ENCODE measurements at places on chromosomes 16 and 17.

DNA sequence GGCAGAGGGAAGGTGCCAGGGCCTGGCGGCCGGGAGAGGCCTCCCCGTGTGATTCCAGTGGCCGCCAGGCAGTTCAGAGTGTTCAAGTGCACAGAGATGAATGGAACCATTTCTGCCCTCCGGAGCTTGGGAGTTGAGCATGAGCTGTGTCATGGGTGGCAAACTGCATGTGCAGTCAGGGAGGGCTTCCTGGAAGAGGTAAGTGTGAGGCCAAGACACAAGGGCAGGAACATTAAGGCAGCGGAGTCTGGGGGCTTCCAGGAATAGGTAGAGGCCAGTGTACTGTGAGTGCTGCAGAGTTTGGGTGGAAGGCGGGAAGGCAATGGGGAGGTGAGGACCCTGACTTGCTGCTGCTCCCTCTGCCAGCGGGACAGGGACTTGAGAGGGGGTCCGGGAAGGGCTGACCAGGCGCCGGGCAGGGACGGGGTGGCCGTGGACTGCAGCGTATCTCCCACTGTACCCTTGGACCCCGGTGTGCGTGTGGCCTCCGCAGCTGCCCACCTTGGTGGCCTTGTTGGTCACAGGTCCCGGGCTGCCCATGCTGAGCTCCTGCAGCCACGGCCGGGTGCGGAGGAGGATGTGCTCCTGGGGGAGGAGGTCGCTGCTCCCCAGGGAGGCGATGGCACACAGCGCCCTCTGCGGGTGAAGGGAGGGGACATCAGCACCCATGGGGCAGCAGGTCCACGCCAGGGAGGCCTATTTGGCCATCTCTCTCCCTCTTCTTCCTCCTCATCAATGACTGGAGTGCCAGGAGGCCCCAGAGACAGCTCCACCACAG lies 7.5 kb upstream of the CEP131 start:
- DNase-seq: no peak

DNA sequence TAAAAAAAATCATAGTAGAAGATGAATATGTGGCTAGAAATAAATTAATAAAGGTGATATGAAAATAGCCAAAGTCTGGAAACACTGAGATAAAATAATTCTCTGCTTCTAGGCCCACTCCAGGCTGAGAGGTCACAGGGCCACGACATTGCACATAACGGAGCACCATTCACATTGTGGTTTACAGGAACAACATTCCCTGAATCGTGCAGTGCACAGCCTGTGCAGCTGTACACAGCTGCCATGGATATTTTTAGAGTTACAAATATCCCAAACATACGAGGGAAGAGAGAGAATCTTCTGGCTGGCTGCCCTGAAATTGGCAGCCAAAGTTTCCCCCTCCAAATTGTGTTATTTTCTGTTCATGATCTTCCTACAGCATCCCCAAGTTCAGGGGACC lies 68.8 kb downstream of the GSG1L start:
- DNase-seq: no peak

GRCh38 chr16:60214311-60214710 lies 1480.2 kb upstream of the GOT2 start:
- DNase-seq: no peak

DNA sequence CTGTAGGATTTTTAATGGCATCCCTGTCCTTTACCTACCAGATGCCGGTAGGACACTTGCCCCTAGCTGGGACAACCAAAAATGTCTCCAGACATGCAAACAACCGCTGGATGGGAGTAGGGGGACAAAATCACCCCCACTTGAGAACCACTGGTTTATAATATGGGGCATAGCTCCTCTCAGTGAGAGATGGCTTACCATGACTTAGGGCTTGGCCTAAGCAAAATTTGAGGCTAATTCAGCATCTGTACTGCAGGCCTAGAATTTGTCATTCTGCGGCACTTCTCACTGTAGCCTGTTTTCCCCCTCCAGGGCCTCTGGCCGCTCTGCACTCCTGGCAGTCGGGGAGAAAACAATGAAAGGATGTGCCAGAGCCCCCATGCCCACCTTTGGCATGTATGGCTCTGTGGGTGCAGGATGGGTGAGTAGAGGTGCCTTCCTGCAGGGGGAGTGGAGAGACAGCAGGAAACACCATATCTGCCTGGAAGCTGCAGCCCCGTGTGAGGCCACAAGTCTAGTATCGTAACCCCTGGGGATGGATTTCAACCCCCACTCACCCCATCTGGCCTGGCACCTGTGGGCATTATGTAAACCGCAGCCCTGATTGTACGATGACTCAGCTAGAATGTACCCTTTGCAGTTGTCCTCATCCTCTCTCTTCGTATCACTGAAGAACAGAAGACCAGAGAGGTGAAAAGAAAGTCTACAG lies 268.1 kb downstream of the SOX9 start:
- no peak for DNase-seq

DNA sequence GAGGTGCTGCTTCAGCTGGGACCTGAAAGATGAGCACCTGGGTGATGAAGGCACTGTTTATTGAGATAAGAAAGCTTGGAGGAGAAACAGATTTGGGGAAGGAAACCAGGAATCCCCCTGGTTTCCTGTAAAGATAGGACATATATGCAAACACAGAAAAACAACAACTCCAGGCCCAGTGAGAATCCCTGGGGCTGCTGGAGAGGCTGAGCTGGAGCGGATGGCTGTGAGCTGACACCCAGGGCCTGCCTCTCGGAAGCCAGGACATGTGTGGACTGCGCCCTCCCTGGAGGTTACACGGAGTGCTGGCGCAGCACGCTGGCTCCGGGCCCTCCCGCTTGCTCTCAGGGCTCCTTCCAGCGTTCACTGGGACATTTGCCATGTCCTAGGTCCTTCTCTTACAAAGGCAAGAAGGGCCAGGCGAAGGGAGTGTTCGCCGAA lies 57.5 kb downstream of the CYB5B start:
- peak; percentile 60 for DNase-seq

- peak; percentile 38 for DNase-seq
Measured at GRCh38 chr16:67430977-67431774, at the start of gene HSD11B2. TSS of gene HSD11B2 (plus strand) at chr16:67431121. CDS start at chr16:67431249, 128 bp downstream.

- DNase-seq: no peak
Measured at GRCh38 chr17:53722407-53722806, 100.3 kb upstream of the KIF2B start.

Data from hippocampal formation (tissue), 2 donors.